ENCODE measurements at places on chromosomes 12 and 14.

- DNase-seq = peak; percentile 43
These were observed 2.8 kb downstream of the CKB start for GRCh38 chr14:103519837-103520212.

- no peak for DNase-seq
These were observed 8.6 kb downstream of the GLTP start for GRCh38 chr12:109871668-109872314.

GRCh38 chr14:55301437-55302121 is 30.4 kb downstream of the FBXO34 start:
- DNase-seq = no peak

- DNase-seq = no peak
These were observed 58.8 kb upstream of the FLRT2 start for GRCh38 chr14:85471156-85471555.

GRCh38 chr12:32583534-32583933 is 95.6 kb upstream of the DNM1L start:
- DNase-seq = no peak

DNA sequence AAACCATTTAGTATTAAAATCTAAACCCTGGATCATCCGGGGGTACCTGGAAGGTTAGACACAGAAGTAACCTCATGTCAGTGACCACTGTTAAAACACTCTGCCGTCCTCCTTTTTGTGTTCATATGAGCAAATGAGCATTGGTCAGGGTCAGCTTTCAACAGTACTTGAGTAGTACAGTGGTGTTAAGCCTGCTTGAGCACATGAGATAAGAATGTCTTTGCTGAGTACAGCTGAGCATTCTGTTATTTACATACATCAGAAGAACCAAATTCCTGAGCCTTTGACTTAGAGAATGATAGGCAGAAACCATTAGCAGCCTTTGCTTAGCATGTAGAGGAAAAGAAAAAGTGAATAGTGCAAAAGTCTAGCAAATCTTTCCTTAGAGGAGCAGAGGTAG is 38.6 kb upstream of the LRTM2 start:
- no peak for DNase-seq

GRCh38 chr14:78836777-78837176 is 666.6 kb downstream of the NRXN3 start:
- DNase-seq = no peak

DNA sequence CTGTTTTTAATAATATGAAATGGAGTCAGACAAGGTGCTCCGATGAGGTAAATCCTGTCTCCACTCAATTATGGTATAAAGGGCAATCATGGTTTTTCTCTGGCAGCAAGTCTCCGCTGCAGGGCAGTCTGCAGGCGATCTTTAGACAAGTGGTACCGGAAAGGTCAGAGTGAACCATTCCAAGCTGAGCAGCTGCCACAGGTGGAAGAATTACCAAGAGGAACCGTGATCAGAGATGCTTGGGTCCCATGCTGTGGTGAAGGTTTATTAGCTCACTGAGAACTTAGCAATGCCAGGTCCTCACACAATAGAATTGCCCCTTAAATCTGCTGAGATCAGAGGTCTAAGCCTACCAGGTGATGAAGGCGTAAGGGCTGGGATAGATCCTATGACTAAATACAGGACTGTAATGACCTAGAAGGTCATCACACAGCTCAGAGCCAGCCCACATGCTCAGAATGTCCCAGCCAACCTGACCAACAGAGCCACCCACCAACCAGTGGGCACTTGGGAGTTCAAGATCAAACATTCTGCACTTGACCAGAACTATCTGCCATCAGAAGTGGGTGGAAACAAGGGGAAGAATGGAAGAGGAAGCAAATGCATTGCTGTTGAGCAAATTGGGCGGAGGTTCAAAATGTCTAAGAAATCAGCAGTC is 175.2 kb upstream of the BCL2L14 start:
- DNase-seq = no peak

DNA sequence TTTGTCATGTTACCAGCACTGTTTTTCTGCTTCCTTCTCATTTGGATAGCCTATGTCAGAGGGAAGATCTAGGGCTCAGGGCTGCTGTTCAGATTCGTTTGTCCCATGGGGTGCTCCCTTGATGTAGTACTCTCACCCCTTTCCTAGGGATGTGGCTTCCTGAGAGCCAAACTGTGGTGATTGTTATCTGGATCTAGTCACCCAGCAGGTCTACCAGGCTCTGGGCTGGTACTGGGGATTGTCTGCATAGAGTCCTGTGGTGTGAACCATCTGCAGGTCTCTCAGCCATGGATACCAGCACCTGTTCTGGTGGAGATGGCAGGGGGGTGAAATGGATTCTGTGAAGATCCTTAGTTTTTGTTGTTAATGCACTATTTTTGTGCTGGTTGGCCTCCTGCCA is 5.5 kb upstream of the SERPINA11 start:
- DNase-seq = no peak

- no peak for DNase-seq
These were observed 723 bp upstream of the LRP10 start for GRCh38 chr14:22870811-22871223.

GRCh38 chr12:59859171-59859510 is 263.3 kb downstream of the SLC16A7 start:
- DNase-seq = no peak

GRCh38 chr12:40436564-40436963 is 211.8 kb downstream of the LRRK2 start:
- no peak for DNase-seq

DNA sequence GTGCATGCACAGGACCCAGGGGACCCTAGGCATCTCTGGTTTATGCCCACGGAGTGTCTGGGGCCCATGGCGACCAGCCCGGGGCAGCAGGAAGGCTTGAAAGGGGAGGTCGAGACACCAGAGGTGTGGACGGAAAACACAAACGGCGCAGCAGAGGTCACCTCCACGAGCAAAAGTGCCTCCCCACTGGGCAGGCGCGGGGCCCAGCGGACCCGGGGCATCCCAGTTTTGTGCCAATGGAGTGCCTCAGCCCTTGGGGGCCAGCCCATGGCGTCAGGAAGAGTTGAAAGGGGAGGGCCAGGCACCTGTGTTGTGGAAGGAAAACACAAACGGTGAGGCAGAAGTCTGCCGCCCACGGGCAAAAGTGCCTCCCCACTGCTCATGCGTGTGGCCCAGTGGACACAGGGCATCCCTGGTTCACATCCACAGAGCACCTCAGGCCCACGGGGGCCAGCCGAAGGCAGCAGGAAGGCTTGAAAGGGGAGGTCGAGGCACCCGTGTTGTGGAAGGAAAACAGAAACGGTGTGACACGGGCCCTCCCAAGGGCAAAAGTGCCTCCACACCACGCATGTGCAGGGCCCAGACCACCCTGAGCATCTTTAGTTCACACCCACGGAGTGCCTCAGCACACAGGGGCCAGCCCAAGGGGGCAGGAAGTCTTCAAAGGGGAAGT is 378.8 kb downstream of the ALG10 start:
- DNase-seq = peak; percentile 3

GRCh38 chr12:108302016-108302402 is 37.1 kb downstream of the CMKLR1 start:
- DNase-seq = no peak

DNA sequence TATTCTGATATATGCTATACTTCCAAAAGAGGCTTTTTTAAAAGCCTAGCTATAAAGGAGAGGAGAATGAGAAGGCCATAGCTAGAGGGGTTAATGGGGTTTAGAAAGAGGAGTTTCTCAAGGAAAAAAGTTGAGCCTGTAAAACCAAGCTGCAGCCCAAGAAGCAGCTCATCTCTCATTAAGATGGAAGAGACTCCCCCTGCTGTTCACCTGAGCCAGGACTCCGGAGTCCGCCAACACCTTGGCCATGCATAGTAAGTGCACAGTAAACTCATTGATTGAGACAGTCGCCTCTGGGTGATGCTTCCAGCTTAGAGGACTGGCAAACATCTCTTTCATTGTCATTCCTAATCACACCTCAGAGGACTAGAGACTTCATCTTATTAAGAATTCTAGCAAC is 46.2 kb downstream of the ANO2 start:
- DNase-seq = no peak

DNA sequence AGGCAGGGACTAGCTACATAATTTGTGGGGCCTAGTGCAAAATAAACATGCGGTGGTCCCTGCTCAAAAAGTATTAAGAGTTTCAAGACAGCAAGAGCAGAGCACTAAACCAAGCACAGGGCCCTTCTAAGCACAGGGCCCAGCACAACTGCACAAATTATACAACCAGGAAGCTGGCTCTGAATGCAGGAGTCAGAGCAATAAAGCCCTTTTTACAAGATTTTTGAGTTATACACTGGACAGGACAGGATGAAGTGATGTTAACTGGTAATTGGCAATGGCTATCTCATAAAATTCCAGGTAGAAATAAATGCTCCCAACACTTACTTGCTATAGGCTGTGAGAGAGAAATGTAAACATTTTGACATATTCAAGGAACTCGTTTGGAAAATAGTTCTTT is 86.2 kb upstream of the GPHB5 start:
- DNase-seq = no peak

GRCh38 chr14:103529383-103530365 is 678 bp downstream of the TRMT61A start:
- no peak for DNase-seq

DNA sequence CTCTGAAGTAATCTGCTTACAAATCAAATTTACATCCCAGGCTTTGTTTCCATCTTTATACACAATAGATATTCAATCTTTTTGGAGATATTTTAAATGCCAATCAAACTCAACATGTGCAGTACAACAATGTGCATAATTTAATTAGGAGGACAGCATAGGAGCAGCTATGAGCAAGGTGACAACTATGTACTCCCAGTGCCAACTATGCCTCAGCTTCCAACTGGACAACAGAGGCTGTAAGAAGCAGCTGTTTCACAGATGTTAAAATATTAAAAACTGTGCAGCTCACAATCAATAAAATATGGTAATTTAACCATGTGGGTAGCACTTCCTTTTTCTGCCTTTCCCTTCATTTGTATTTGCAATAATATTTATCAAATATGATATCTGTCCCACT is 99.9 kb downstream of the ST8SIA1 start:
- no peak for DNase-seq

GRCh38 chr12:103698752-103699560 is 111.9 kb downstream of the STAB2 start:
- DNase-seq = no peak

DNA sequence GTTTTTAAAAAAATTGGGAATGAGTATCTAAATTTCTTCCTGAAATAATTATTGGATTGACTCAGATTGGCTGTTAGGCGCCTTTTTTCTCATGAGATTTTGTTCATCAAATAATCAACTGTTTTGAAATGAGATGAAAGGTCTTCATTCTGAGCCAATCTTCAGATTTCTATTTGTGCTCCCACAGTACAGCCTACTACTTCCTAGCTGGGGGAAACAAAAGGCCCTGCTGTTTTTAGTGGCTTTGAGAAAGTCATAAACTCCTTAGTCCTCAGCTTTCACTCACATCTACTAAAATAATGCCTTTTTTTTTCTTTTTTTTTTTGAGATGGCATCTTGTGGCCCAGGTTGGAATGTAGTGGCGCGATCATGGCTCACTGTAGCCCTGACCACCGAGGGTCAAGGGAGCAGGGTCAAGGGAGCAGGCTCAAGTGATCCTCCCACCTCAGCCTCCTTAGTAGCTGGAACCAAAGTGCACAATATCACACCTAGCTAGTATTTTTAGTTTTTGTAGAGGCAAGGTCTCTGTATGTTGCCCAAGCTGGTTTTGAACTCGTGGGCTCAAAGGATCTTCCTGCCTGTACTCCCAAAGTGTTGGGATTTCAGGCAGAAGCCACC is 15.2 kb downstream of the NACA start:
- DNase-seq = no peak

GRCh38 chr12:79964100-79964627 is 29.3 kb upstream of the PPP1R12A start:
- no peak for DNase-seq

GRCh38 chr14:50801706-50802105 is 29.3 kb downstream of the NIN start:
- DNase-seq = no peak

GRCh38 chr14:81427348-81428058 is 27.4 kb upstream of the STON2 start:
- DNase-seq = peak; percentile 52

- no peak for DNase-seq
These were observed 144.0 kb upstream of the PLEKHG7 start for GRCh38 chr12:92558806-92559205.

GRCh38 chr14:56494167-56494566 is 85.4 kb upstream of the TMEM260 start:
- DNase-seq = no peak

DNA sequence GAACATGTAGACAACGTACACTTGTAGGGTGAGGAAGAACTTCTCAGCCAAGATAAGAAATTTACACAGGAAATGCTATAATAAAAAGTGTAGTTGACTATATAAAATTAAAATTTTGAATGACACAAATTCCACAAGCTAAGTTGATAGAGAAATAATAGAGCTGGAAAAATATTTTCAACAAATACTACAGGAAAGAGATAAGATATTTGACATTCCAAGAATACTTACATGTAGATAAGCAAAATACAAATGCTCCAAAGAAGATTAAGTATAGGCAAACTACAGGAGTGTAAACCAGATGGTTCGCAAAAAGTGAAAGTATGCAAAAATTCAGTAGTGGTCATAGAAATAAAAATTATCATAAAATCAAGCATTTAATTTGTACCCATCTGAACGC is 49.2 kb upstream of the ANP32D start:
- DNase-seq = no peak

GRCh38 chr12:49014547-49014946 is 4.0 kb downstream of the PRKAG1 start:
- DNase-seq = no peak
